HEK293T (cell line): ENCODE measurements at places on chromosomes 5 and 9.

DNA sequence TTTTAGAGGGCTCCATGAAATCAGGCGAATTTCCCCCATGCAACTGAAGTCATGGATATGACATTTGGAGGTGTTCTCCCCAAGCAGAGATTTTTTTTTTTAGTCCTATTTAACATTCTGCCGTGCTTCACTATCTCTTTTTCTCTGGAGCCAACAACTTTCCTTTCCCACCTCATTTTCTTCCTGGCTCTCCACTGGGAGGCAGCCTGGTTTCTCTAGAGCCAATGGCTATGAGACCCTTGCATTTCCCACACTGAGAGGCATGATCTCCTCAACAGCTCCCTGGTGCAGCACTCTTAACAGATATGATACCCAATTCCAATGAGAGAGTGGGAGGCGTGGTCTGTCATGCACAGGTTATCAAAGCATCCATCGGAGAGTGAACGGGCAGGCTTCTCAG is 310.8 kb downstream of the DRD1 start:
- no peak for DNase-seq

DNA sequence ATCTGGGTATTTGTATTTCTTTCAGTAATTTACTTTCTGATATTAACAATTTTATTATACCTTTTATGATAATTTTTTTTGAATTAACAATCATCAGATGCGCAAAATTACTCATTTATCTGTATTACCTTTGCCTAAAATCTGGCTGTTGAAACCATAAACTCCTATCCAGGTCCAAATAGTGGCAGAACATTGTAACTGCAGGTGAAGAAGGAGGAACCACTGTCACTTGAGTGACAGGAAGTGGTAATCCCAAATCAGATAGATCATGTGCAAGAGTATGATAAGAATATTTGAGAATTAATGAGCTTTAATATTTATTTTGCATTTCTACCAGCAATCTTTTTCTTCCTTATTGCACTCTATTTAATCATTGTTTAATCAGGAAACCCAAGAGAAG is 139.3 kb upstream of the TLE4 start:
- DNase-seq, result peak; percentile 64

DNA sequence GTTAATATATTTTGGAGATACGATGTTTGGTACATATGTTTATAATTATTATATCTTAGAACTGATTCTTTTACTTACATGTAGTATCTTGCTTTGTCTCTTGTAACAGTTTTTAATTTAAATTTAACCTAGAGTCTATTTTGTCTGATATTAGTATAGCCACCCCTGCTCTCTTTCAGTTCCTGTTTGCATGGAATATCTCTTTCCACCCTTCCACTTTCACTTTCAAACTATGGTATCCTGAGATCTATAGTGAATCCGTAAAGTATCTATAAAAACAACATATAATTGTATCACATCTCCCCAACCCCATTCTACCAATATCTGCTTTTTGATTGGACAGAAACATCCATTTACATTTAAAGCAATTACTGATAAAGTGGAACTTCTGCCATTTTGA is 7.2 kb downstream of the IRGM start:
- DNase-seq, result no peak

DNA sequence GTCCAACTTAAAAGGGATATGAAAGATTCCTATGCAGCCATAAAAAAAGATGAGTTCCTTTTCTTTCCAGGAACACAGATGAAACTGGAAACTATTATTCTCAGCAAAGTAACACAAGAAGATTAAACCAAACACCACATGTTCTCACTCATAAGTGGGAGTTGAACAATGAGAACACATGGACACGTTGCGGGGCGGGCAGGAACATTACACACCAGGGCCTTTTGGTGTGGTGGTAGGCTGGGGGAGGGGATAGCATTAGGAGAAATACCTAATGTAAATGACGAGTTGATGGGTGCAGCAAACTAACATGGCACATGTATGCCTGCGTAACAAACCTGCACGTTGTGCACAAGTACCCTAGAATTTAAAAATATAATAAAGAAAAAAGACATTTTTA is 516.1 kb downstream of the LRRC70 start:
- DNase-seq, result no peak

DNA sequence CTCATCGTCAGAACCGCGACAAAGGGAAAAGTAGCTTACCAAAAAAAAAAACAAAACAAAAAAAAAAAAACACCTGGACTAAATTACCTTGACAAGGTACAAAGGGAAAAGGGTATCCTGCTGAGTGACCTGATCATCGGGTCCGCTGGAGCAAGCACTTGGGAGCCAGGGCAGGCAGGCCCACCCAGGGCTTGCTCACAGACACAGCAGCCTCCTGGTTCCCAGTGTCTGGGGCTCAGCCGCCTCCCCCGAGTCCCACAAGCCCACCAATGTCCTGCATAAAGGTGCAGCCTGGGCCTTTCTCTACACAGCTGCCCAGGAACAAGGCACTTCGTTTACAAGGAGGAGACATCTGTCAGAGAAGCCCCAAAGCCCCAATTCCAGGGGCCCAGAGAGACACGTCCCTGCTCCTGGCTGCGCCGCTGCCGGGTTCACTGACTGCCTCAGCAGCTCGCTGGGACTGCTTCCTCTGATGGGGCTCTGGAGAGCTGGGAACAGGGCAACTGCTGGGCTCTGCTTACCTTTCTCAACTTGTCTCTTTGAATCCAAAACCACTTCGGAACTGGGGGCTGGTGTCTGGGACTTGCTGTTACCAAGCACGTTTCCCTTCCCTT is 63.4 kb downstream of the GOLM1 start:
- DNase-seq, result no peak

DNA sequence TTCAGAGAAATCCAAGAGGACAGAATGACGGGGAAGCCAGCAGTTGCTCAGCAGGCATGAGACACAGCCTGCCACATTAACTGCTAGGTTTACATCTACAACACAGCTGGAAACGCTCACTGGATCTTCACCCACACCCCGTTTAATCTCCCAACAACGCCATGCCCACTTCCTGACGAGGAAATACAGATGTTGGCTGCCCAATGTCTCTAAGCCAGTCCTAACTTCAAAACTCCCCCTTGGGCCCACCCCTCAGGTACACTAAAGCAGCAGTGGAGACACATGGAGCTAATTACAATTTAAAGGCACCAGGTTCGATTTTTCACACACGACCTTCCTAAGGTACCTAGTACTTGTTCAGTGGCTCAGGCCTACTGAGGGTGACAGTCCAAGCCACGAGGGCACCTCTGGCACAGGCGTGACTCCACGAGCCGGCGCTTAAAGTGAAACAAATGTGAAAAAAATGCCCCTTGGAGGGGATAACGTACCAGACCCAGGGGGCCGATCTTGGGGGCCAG is 904 bp downstream of the RPL12 start:
- DNase-seq, result no peak

DNA sequence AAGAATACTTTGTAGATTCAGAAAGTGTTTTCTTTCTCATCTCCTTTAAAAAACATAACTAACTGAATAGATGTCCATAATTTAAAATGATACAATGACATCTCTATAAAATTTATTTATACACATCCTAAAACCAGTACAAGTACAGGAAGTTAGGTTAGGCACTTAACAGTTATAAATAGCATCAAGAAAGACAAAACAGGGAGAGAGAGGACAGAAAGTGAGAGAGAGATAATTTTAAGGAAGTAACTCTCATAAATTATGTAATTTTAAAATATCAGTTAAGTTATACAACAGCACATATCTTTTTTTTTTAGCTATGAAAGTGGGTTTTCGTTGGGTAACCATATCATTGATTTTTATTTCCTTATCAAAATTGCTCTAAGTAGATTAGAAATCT is 1068.6 kb downstream of the TAF11L14 start:
- no peak for DNase-seq

GRCh38 chr9:18776836-18777820 is 255.9 kb downstream of the SAXO1 start:
- no peak for DNase-seq

- no peak for DNase-seq
Observed at GRCh38 chr9:105280691-105281090, 36.2 kb downstream of the SLC44A1 start.

GRCh38 chr9:70192707-70193106 is 66.1 kb upstream of the SMC5 start:
- DNase-seq, result no peak

DNA sequence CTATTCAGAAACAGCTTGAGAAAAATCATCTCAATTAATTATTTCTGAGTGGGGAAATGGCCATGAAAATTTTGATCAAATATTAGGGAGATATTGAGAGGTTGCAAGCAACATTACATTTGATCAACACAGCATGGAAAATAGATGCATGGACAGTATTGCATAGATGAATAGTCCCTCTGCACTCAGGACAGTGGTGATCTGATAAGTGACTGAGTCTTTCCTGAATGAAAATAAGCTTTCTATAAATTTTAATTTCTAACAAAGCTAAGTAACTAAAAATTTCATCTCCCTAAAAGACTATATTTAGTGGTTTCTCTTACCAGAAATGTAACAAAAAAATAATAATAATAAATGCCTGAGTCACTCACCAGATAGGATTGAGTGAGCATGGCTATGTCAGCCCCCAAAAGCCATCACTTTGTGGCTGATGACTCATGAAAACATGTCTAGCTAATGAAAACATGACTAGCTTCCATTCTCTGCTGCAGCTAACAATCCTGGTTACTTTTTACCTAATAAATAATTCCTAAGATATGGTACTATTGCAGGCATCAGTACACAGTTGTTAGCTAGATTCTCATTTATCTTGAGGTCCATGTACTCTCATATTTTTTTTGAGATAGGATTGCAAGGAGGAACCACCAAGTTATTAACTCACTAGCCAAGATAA is 1294.8 kb upstream of the ACO1 start:
- DNase-seq, result no peak

DNA sequence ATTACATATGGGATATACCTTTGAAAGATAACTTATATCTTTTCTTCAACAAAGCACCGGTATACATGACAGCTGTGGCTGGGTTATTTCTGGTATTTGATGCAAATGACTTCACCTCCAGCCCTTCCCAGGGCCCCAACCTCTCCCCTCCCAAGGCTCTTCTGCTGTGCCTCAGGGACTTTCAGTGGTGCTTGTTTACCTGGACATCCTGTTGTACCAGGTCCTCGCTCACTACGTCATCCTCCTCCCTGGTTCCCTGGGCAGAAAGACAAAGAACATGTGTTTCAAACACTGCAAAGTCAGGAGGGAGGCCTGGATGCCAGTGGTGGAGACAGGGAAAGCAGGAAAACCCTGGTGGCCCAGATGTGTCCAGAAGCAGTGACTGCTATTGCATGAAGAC is 23.4 kb downstream of the ANXA6 start:
- no peak for DNase-seq

GRCh38 chr5:131068893-131069643 is 96.0 kb downstream of the HINT1 start:
- DNase-seq, result no peak

DNA sequence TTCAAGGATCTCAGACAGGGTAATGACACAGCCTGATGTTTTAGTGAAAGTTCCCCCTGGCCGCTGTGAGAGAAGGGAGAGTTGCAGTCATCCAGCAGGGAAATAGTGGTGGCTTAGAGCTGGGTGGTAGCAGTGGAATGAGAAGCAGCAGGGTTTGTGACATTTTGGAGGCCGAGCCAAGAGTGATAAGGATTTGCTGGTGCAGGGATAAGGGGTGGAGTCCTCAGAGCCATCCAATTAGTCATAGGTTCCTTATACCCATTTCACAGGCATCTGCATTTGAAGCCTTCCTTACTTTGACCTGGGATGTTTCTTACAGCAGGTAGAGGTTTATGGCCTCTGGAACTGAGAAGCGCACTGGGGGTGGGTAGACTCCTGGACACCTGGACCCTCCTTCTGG is 12.8 kb downstream of the JADE2 start:
- DNase-seq, result no peak

- DNase-seq, result no peak
Observed at GRCh38 chr9:89657765-89658164, 53.0 kb downstream of the GADD45G start.

GRCh38 chr9:134561427-134562145 is 80.0 kb upstream of the COL5A1 start:
- DNase-seq, result no peak

- no peak for DNase-seq
Observed at GRCh38 chr5:18797222-18797621, 1163.0 kb downstream of the TAF11L14 start.

DNA sequence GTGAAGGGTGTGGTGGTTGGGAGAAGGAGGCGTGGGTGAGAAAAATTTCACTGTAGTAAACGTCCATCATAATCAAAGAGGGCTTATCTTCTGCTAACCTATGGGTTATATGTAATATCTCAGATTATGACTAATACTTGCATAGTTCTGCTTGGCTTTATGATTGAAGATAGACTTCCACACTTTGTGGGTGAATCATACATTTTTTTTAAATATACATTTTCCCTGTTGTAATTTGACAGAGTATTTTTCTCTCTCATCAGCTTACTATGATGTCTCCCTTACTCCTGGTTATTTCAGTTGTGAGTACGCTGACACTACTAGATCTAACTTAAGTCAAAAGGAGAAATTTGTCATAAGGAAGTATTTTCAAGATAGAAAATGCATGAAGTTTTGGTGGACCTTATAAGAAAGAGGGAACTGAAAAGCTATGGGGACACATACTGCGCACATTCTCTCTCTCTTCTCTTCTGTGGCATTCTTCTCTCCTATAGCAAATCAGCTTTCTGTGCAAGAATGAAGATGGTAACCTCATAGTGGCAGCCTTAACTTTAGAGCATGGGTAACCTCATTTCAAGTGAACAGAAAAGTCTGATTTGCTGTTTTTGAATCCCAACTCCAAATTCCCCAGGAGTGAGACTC is 4.9 kb upstream of the JAK2 start:
- no peak for DNase-seq

- no peak for DNase-seq
Observed at GRCh38 chr5:152367554-152367953, 37.5 kb downstream of the NMUR2 start.

DNA sequence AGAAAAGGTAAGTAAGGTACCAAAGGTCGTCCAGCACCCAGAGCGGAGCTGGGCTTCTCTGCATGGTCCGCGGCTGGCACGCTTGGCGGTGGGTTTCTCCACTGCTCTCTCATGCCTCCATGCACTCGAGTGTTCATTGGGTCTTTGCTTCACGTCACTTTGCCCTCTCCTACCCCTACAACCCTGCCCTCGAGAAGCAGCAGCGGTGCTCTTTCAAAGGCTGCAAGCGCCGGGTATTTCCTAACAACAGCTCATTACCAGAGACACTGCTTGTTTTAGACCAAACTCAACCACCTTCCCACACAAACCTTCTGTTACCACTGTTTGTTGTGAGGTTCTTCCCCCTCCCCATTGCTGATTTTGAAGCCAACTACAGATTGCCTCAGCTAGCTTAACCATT is 21.5 kb upstream of the ZBTB34 start:
- no peak for DNase-seq

DNA sequence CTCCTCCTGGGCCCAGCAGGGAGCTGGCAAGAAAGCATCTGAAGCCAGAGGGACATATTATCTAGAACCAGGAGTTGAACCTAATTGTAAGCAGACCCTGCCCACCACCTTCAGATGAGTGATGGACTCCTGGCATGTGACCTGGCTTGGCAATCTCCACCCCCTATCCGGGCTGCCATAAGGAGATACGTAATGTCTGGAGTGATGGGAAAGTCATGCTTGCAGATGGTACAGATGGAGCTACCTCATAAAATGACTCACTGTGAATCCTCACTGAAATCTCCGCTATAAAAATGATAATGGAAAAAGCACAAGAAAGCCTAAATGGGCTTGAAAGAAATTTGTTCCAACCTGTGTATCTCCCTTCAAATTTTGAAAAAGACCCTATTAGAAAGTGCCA is 157.5 kb downstream of the DMRT2 start:
- no peak for DNase-seq
